ENCODE measurements at places on chromosomes 4 and X.

DNA sequence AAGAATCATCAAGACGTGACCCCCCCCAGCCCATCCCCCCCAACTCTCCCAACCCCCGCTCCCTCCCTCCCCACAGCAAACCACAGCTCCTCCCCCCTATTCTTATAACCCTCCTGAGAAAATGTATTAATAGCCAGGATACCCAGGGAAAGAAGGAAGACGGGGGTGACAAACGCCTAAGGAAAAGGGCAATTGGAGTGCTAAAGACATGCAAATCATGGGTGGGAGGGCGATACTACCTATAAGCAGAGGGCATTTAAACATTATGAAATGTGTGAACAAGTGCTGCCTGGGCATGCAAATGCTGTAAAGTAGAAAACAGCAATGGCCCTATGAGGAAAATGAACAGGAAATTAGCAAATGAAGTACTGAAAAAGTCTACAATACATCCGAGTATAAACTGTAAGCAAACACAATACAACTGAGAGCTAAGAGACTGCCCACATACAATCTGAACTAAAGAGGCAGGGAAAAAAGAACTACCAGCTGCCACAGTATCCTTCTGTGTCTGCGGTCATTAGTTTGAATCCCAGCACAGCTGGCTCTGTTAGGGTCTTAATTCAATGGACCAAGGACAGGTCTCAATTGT, 2.4 kb downstream of the CXXC4 start:
- DNase-seq, result no peak

- no peak for DNase-seq
Measured at GRCh38 chr4:86977621-86978184, 42.9 kb downstream of the AFF1 start.

- DNase-seq, result no peak
Measured at GRCh38 chr4:61318431-61318830, 118.3 kb downstream of the ADGRL3 start.

GRCh38 chrX:123217728-123218127, 33.6 kb downstream of the GRIA3 start:
- no peak for DNase-seq

GRCh38 chrX:131778269-131779218, 234.7 kb downstream of the OR13H1 start:
- peak; percentile 56 for DNase-seq

- DNase-seq, result no peak
Measured at GRCh38 chr4:123469696-123470095, 73.1 kb downstream of the SPRY1 start.
